ENCODE measurements at places on chromosomes 5 and 9.

DNA sequence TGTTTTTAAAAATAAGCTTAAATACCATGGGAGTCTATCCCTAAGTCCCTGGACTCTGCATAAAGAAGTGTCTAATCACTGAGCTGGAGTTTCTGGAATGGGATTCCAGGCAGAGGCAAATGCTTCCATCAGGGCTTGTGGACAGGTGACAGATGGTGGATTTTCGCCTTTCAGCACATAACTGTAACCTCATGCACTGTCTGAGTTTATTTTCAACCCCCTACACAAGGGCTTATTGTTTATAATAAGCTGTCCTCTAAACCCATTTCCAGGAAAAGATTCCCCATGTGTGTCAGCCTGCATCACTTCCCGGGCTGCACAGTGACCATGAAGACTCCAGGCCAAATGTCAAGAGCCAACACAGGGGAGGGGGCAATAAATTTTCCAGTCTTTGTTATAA is 264.0 kb downstream of the PIK3R1 start:
- peak; percentile 14 for DNase-seq

DNA sequence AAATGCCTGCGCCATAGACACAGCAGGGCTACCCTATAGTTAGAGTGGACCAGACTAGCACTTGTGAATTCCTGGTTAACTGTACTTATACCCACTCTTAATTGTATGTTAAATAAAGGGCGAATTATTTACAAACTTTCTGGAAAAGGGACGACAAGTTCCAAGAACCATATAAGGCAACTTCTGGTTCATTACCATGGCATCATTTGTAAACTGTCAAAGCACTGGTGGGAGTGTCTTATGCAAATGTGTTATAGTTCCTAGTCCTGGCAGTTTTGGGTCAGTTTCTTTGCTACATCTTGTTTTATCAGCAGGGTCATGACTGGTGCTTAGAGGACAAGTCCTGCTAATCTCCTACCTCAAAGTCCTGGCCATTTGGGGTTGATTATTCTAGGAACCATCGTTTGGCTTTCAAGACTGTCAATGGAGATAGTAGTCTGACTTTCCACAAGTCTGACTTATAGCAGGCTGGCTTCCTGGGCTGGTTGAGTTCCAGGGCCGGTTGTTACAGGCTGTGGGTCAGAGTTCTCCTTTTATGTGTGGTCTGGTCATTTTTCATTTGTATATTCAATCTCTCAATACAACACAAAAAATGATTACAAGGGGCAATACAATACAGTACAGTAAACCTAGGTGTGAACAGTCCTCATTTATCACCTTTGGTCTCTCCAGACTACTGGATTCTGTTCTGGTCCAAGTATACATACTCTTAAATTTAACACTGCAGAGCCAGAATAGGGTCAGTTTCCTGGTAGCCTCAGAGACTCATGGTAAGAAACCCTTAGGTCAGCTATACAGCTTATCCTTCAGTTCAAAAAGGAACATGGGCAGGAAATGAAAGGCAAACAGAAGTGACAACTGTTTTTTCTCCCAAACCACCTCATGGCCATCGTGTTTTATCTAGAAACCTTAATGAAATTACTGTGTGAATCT is 8.3 kb upstream of the CFAP95 start:
- no peak for DNase-seq

DNA sequence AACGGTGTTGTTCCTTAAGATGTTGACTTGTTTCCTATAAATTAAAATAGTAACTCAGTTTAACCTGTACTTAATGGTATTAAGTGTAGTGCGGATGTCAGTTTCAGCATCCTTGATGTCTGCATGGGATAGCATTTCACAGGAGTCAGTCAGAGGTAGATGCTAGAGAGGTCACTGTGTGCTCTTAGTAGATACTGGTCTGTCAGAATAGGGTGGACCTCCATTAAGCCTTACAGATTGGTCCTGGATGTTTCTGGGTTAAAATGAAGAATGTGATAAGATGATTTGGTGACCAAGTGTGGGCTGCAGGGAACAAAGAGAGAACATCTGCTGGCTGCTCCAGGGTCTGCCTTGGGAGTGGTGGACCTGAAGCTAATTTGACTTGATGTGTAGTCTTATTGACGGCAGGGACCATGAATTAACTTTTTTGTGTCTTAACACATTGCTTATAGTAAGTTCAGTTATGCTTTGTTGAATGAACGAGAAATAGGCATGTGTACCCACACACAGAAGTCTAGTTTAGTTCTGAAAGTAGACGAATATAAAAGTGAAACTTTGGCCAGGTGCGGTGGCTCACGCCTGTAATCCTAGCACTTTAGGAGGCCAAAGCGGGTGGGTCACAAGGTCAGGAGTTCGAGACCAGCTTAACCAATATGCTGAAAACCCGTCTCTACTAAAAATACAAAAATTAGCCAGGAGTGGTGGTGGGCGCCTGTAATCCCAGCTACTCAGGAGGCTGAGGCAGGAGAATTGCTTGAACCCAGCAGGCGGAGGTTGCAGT is 12.5 kb downstream of the RAB24 start:
- DNase-seq: no peak

DNA sequence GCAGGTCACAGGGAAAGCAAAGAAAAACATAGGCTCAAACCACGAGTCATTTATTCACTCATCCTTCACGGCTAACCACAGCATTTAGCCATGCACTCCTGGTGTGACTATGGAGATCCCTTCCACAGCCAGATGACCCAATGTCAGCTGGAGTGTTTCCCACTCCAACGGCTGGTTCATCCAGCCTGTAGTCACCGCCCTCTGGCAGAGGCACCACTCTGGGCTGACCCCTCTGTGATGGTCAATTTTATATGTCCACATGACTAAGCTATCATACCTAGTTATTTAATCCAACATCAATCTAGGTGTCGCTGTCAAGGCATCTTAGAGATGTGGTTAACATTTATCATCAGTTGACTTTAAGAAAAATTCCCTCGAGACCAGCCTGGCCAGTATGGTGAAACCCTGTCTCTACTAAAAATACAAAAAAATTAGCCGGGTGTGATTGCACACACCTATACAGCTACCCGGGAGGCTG is 9.5 kb upstream of the PHF19 start:
- DNase-seq: no peak

DNA sequence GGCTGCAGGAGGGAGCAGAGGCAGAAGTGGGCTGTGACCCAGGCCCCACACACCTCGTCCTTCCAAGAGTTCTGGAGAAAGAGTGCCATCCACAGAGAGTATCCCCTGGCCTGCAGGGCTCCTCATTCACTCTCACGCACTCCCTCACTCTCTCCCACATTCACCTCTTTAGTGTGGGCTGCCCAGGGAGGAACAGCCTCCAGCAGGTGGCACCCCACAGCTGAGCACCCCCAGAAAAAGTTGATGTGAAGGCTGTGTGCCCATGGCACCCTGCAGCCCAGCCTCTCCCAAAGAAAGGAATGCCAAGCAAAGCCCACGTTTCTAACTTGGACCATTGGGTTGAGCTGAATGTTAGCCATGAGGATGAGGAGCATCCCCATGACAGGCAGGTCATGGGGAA is 4.5 kb upstream of the SHC3 start:
- no peak for DNase-seq

- no peak for DNase-seq
Observed at GRCh38 chr9:126506361-126507317, 107.1 kb upstream of the LMX1B start.

GRCh38 chr9:33340186-33340585 is 49.9 kb downstream of the NFX1 start:
- no peak for DNase-seq

Data from D721Med (cell line).